Activated naive CD4-positive, alpha-beta T cell (primary cell): ENCODE measurements at places on chromosomes 2 and 18.

DNA sequence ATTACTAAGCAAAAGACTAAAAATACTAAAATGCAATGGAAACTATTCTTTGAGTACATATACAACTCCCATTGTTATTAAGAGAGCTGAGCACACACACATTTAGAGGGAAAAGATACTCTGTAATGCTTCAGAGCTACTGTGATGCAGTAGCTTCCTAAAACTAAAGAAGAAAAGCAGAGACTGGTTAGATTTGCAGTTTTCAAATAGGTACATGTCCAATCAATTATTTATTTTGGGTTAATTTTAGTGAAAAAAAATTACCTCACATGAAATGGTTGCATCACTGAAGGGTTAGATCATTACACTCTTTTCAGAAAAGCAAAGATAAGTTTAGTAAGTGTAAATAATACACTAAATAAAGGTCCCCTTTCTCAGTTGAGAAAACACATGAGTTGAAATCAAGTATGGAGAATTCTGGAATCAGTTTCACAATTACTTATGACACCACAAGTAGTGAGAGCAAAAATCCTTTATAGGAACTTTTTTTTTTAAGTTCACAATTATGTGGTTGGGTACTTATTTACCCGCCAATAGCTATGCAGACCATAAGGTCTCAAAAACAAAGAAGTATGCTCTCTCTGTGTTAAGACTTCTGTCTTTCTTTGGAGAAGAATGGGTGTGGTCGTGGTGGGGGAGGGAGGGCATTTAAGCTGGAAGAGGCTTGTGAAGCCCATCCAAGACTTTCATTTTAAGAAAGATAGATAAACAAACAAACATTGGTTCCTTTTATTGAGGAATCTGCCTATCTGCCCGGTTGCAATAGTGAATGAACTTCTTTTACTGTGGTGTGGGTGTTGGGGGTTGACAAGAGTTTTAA, 25.3 kb upstream of the SERTAD2 start:
- no peak for DNase-seq

- DNase-seq = no peak
Measured at GRCh38 chr2:185384822-185385560, 353.6 kb upstream of the FSIP2 start.

DNA sequence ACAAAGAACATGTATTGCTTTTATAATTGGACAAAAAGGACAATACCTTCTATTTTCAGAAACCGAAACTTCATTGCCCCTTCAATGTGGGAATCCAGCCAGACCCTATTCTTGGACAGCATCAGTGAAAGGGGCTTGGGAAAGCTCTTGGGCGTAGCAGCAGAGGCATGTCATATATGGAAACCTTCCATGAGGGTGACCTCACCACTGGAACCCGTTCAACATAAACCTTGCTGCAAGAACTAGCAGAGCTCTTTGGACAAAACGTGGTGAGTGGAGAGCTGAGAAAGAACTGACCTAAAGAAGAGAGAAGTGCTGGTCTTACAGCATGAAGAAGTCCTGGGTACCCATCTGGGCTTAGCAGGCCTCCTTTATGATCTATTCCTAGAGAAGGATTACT, 22.7 kb upstream of the ACTG2 start:
- no peak for DNase-seq

- no peak for DNase-seq
Measured at GRCh38 chr2:106223347-106223746, 29.2 kb upstream of the UXS1 start.
